ENCODE measurements at places on chromosomes 3 and 15. TPM values are rescaled to one million over a fixed set of nuclear protein-coding genes. Genes with fewer than 3 reads are reported as not detected.

Gene ARHGAP31
- 35.8 TPM for total RNA-seq

Gene APOD
- total RNA-seq, result 0.91 TPM

Gene TASOR
- total RNA-seq, result 76.0 TPM

Gene CNOT10
- 29.5 TPM for total RNA-seq

Gene COLQ
- 0.97 TPM for total RNA-seq

Measured in articular chondrocyte of knee joint (primary cell).